ENCODE measurements at places on chromosomes 6 and 20.

GRCh38 chr6:71558974-71559373 lies 270.4 kb downstream of the OGFRL1 start:
- DNase-seq, result no peak

- no peak for DNase-seq
These were observed 198.7 kb upstream of the DTNBP1 start for GRCh38 chr6:15861486-15861885.

DNA sequence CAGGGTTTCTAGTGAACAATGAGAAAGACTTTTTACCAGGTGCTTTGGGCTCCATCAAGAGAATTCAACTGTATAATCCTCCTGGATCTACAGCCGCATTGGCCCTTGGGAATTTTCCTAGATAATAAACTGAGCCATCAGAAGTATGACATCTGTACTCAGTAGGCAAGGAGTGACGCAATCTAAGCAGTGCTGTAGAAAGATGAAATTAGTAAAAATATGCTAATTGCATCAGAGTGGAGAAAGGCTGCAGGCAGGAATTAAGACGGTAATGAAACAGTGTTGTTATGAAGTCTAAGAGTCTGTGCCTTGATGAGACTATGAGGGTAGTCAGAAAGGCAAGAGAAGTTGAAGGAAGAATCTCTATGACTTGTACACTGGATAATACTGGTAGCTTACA lies 507.9 kb upstream of the SOX4 start:
- DNase-seq, result no peak

GRCh38 chr6:40791004-40791403 lies 203.8 kb upstream of the LRFN2 start:
- no peak for DNase-seq

DNA sequence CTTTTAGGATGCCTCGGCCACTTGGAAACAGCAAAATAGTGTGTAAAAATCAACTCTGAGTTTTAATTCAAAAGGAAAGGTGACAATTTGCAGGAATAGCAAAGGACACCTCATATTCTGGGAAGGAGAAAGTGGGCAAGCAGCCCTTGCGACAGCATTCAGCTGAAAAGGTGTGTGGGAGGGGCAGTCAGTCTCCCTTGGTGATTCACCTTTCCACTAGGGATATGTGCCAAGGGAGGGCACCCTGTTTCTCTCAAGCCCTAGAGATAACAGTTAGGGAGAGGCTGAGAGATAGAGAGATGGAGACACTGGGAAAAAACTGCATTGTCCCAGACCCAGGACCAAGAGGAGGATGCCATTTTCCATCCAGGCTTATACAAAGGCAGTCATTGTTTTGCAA lies 228.1 kb downstream of the EPM2A start:
- DNase-seq, result no peak

DNA sequence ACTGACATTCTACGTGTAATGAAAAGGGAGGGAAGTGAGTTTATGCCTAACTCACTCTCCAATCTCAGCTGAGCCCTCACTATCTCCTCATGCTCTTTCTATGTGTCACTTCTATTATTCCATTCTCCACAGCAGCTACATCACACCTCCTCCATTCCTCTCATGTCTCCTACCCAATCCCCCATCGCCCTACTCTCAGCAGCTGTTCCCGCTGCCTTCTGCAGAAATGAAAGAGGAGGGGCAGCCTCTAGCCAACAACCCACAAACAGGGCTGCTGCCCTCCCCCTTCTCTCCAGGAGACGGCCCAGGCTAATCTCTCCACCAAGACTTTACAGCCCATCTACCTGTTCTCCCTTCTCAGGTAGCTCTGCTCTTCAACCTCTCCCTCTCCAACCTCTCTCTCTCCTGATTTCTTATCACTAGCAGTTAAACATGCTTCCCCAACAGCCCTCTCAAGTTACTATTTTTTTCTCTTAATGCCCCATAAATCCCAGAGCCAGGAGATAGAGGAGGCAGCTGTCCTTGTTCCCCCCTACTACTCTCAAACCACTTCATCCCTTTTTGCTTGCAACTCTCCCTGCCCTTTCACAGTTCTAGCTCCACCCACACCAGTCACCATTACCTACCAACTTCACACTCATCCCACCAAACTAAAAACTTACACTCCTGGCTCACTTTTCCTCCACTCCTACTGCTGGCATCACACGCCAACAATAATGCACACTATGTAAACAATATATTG lies 136.5 kb downstream of the BTBD9 start:
- no peak for DNase-seq

DNA sequence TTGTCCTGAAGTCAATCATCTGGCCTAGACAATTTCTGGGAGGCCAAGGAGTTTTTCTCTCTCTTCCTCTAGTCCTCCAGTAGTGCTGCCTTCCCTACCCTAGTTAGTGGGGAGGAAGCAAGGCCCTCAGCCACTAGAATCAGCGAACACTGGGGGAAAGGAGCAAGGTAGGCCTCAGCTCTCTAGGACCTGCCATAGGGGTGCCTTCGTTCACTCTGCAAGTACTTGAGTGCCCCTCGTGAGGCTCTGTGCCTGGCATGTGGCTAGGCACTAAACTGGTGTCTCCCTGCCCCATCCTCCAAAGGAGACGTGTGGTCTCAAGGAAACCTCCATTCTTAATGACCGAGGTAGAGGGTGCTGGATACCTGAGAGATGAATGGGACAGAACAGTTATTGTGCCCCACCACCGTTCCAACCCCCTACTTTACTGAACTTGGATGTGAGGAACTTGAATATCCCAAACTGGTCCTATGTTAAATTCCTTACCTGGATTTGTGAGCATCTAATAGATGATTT lies 1.1 kb downstream of the DEF6 start:
- DNase-seq, result no peak

GRCh38 chr20:49693435-49694171 lies 20.1 kb downstream of the B4GALT5 start:
- no peak for DNase-seq

- peak; percentile 10 for DNase-seq
These were observed 19.3 kb downstream of the FAXC start for GRCh38 chr6:99330159-99330558.

- DNase-seq, result no peak
These were observed 23.1 kb downstream of the ALDH5A1 start for GRCh38 chr6:24517659-24518543.

DNA sequence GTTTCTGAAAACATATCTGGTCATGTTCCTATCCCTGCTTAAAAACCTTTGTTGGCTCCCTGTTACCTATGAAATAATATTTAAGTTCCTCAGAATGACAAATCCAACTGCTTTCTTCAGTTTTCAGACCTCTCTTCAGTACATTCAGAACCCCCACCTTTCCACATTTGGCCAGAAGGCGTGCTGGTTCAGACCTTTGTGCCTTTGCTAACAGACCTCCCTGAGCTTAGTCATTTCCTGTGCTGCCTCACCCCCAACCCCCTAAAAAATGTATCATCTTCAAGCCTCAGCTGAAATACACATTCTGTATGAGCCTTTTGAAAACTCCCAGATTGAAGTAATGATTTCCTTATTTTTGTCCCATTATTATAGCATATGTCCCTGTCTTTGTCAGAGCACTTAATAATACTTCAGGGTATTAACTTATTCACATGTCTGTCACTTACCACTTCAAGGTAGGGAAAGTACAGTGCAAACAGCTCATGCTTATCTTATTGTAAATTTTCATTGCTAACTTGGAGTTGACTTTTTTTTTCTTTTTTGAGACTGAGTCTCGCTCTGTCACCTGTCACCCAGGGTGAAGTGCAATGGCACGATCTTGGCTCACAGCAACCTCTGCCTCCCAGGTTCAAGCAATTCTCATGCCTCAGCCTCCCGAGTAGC lies 19.7 kb downstream of the FAM217A start:
- no peak for DNase-seq

DNA sequence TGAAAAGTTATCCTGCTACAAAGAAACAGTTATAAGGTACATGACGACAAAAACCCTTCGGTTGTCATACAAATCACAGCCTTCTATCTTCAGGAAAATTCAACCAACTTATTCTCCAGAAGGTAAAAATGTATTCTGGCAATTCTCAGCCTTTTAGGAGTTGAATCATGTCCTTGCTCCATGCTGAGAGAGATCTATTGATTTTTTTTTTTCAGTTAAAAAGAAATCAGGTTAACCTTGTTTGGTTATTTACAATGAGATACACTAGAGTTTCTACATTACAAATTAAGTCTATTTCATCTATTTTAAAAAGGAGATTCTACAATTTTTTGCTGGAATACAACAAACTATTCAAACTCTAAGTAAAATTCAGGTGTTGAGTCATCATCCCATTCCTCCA lies 45.4 kb downstream of the ROS1 start:
- DNase-seq, result no peak

GRCh38 chr20:44009679-44009992 lies 95.0 kb downstream of the TOX2 start:
- no peak for DNase-seq

DNA sequence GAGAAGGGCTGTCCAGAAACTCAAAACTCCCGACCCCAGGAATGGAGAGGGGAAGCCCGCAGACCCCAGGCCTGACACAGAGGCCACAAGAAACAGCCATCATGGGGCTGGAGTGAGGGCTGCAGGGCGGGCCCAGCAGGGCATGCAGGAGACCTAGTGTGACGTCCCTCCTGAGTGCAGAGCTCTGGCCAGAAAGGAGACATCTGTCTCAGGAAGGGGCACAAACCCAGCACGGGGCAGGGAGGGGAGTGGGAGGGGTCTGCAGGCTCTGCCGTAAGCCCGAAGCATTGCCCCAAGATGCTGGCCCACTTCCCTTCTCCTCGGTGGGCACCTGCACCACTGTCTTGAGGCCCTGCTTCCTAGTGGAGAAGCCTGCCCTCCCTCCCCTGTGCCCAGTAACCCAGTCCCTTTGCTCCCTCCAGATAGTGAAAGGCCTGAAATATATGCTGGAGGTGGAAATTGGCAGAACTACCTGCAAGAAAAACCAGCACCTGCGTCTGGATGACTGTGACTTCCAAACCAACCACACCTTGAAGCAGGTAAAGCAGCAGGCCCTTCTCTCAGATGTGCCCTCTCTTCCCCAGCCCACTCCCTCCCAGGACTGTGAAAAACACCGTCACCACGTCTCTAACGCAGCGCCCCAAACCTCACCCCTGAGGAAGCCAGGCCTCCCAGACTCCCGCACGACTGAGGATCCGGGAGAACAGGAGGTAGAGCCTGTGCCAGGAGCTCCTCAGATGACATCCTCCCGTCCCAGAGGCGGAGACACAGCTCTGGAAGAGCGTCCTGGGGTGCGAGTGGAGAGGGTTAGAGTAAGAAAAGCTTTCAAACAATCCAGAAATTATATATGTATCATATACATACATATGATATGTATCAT lies 9.7 kb downstream of the CST7 start:
- no peak for DNase-seq

DNA sequence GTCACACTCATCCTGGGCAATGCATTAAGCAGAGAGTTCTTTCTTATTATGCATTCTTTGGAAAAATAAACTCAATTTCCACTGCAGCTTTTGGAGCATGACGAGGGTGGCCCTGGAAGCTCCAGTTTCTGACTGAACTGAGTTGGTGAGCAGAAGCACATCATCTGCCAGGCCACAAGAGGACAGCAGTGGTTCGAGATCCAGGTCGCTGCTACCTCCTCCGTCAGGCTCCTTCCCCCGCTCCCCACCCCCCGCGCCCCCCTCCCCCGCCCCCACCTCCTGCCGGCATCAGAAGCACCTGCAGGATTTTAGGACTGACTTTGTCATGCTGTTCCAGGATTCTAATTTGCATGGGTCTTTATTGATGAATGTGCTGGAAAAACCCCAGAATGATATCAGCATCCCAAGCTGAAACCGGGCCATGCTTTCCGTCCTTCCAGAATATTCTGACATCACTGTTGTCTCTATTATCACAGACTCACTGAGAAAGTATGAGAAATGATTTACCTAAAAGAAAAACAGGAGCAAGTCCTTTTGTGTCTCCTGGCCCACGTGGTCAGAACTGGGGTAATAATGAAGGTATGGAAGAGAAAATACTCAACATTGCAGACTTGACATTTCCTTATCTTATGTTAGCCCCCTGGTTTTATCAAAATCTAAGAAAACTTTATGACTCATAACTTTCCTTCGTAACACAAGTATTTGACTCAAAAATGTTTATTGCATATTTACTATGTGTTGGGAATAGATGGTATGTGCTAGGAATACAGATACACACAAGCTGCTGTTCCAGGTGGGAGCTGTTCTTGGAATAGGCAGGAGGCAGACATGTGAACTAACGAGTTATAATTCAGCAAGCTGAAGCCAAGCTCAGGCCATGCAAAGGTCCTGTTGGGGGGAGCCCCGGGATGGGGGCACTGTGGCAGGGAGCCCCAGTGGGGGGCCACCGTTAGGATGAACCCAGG lies 220.2 kb upstream of the EXOC2 start:
- DNase-seq, result no peak

DNA sequence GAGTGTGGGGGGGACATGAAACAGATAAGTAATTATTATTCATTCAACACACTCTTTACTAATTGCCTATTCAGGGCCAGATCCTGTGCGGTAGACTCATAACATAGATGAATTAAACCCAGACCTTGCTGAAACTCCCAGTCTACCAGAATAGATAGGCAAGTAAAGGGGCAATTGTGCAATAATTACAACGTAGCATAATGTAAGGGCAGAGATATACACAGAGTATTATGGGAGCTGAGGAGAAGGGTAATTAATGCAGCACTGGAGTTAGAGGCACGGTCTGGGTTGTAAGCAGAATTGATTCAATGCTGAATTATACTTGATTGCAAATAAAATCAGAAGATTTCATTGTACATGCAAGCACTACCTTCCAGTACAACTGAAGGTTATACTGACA lies 29.2 kb downstream of the RIMS4 start:
- no peak for DNase-seq

- no peak for DNase-seq
These were observed 537.4 kb downstream of the PTPRT start for GRCh38 chr20:42652266-42652665.

DNA sequence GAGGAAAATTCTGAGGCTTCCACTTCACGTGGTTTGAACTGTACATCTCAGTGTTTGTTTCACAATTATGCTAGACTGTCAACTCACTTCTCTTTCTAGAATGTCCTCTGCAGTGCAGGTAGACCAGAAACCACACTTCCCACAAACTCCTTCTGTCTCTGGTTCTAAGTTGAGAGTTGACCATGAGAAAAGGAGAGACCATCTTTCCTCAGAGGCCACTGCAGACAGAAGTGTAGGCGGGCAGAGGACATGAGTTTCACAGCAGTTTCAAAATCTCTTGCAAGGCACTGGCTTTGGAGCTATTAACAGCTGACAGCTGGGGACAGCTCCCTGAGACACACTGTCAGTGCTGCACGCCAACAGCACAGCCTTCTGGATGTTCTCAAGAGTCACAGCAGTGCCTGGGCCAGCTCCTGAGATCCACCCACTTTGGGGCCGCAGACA lies 55.4 kb upstream of the MOXD1 start:
- no peak for DNase-seq

Data from stimulated activated CD4-positive, alpha-beta T cell treated with anti-CD3 and anti-CD28 coated beads, Interleukin-15, amount 100 ng/mL, for 1 hour (primary cell).